GM18507 (cell line): ENCODE measurements at places on chromosomes 13 and 19.

- DNase-seq: no peak
Observed at GRCh38 chr13:113231306-113232207, 22.1 kb downstream of the CUL4A start.

GRCh38 chr13:98784666-98785065 is 32.2 kb upstream of the SLC15A1 start:
- no peak for DNase-seq

DNA sequence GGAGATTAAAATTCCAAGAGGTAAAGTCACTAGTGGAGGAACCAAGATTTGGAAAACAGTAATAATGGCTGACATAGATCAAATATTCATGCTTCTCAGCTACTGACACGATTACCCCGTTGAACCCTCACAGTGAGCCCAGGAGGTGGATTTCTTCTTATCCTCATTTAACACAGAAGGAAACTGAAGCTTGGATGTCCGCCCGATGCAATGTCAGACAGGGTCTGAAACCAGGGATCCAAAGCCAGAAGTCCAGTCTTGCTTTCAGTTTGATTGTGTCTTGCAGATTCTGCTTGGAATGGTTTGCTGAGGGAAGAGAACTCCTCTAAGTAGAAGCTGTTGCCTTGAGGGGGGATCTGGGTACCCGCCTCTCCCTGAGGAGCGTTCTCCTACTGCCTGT is 404.7 kb downstream of the KCNRG start:
- DNase-seq: no peak

- DNase-seq: no peak
Observed at GRCh38 chr19:50793558-50794065, 3.4 kb downstream of the ACP4 start.

DNA sequence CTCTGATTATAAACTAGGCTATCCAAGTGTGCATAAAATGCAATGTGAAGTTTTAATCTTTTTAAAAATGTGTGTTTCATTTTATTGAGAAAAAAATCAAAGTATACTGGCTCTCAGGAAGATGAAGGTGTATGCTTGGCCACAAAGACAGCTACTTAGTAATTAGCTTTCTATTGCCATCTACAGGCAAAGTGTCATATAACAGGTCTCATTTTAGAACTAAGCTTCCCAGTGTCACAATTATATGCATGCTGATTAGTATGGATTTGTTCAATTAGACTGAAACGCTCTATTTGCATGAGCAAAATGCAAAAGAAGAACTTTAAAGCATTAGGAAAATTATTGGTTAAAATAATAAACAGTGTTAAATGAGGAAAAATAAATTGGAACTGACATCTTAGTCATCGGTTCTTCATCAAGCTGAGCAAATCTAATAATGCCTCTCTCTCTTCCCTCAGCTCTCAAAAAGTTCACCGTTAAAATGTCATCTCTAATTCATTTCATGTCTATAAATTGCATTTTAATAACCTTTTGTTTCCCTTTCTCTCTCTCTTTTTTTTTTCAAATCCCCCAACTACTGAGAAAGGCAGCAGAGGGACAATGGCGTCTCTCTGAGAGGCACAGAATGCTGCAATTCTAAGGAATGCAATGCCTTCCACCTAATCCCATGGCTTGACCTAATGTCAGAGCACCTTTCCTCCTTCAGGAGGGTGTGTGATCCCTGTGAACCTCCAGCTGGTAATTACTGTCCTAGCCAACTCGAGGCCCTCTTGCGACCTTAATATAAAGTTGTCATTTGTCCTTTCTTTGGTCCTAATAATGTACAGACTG is 313.1 kb upstream of the MAB21L1 start:
- no peak for DNase-seq

GRCh38 chr19:11142528-11143171 is 12.9 kb downstream of the SPC24 start:
- no peak for DNase-seq

DNA sequence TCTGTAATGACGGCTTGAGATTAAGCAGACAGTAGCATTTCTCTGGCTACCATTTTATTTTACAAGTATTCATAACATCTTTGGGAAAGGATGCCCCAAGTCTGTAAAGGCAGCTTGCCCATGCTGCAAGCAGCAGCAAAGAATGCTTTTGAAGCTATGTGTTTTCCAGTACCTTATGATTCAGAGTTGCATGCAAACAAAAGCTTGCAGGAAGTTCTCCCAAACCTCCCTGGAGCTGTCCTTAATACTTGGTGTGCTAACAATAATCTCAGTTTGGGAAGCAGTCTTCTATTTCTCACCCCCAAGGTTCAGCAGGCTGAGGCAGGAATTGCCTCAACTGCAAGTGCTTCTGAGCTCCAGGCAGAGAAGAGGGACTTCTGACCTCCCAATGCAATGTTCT is 60.8 kb downstream of the CCNA1 start:
- DNase-seq: no peak

DNA sequence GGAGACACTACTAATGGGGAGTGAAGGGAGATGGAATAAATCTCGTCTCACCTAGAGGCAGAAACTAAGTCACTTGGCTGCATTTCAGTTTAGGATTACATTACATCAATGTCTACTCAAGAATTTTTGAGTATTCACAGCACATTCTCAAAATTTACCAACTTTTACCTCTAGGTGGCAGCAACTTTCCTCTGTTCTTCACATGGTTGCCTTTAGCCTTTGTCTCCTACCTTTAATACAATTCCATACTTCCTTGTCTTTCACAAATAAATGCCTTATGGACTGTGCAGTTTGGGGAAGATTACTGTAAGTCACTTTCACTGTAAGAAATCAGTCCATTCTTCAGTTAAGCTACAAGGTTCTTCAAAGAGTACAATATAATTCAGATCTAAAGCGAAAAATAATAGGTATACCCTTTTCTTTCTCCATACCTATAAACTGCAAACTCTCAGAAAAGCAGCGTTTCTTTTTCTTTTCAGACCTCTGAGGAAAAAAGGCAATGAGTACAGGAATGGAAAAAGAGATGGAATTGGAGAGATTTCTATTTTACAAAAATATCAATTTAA is 379.4 kb downstream of the KLF12 start:
- no peak for DNase-seq

DNA sequence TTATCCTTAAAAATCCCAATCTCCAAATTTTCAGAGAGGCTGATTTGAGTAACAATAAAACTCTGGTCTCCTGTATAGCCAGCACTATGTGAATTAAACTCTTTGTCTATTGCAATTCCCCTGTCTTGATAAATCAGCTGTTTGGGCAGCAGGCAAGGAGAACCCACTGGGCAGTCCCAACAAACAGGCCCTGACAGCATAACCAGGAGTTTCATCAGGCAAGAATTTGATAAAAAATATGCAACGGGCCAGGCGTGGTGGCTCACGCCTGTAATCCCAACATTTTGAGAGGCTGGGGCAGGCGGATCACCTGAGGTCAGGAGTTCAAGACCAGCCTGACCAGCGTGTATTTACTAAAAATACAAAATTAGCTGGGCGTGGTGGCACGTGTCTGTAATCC is 42.1 kb downstream of the STK24 start:
- no peak for DNase-seq

- DNase-seq: no peak
Observed at GRCh38 chr19:49338691-49339300, 3.6 kb downstream of the CD37 start.

- no peak for DNase-seq
Observed at GRCh38 chr13:41960211-41960636, 685 bp downstream of the VWA8 start.

- DNase-seq: no peak
Observed at GRCh38 chr19:18113827-18114226, 16.2 kb downstream of the MAST3 start.
